ENCODE measurements at places on chromosomes 12 and 14.

- DNase-seq = peak; percentile 47
These were observed 86.9 kb upstream of the TTC7B start for GRCh38 chr14:90903101-90903500.

- DNase-seq = no peak
These were observed 148.2 kb downstream of the KIF21A start for GRCh38 chr12:39294715-39295114.

DNA sequence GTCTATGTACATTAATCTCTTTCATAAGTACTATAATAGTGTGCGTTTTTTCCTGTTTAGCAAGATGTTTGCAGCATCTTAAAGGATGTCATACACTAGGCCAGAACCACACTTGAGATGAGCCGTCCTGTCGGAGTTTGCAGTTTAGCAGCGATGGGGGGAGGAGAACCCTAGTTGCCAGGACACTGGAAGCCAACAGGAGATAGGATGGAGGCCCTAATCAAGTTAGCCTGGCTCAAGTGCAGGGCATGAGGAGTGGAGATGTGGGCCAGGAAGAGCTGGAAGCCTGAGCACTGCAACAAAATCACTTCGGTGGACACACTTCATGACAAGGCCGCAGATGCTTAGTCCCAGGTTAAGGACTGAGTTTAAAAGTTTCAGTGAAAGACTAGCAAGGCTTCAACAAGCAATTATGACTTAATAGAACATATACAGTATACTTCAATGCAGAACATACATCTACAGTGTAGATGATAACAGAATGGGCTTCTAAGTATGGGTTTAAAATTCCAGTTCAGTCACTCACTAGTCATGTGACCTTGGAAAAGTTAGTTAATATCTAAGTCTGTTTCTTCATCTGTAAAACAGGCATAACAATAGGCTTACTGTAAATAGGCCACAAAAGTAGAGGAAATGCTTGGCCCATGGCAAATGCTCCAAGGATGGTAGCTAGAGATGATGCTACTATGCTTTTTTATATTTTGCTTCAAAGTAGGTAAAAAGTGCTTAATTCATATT lies 77.1 kb downstream of the PTPN21 start:
- no peak for DNase-seq

DNA sequence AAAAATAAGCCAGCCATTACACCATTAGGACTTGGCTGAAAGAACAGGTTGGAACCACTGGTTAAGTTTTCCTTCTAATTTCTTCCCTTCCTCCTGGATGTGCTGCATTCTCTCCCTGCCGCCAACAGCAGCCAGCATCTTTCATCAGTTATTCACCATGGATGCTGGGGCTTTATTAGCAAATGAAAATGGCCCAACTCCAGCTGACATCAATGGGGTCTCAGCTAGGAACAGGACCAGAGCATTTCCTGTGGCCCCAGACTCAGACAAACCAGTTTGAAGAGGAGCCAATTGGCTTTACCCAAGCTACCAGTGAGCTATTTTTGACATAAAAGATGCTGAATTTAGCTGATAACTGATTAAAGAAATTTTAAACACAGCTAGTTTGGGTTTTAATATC lies 26.0 kb upstream of the TBX5 start:
- DNase-seq = no peak

- DNase-seq = no peak
These were observed 2.6 kb downstream of the SVOP start for GRCh38 chr12:109018296-109018695.

DNA sequence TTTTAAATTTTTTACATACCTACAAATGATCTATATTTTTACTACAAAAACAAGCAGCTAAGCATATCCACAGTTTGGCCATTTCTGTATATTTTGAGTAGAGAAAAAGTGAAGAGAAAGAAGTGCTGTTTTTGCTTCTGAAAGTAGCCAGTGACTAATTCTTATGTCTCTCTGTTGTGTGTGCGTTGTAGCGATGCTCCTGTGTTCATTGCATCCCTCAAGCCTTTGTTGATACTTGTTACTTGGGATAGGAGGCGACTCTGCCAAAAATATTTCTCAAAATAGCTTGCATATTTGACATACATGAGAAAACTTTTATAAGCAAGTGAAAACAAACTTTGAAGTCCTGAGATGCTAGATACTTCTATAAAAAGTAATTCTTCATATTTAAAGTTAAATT lies 714.1 kb downstream of the FSCB start:
- DNase-seq = no peak

- DNase-seq = no peak
These were observed 128.8 kb downstream of the LMNTD1 start for GRCh38 chr12:25424211-25424731.

DNA sequence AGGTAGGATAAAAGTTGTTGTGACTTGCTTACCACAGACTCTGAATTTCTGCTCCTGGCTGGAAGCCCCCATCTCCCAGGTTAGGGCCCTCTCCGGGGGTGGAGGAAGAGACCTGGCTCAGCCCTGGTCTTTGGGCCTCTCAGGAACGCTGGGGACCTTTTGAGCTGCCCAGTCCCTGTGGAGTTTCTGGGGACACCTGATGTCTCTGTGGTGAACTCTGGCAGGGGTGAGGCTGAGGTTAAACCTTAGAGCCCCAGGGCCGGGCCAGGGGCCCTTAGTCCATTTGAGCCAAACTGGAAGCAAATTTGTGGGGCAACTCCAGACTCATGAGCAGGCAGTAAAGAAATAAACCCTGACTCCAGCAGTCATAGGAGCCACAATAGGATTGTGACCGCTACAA lies 112.1 kb downstream of the ADGRD1 start:
- no peak for DNase-seq

DNA sequence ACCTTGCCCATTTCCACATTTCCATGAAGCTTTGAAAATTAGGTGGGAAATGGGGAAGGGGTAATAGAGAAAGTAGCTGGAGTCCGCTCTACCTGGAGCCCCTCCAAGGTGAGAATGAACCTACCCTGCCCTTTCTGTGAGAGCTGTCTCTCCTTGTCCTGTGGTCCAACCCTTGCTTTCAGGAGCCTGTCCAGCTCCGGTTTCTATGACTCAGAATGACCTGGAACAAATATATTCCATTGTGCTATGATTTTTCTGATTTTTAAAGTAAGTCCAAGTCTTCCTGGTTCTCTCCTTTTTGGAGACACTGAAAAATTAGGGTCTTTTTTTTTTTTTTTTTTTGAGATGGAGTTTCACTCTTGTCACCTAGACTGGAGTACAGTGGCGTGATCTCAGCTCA lies 89.1 kb upstream of the VASH1 start:
- DNase-seq = no peak

All from hematopoietic multipotent progenitor cell treated with erythropoietin and hydrocortisone succinate and interleukin-3 and kit ligand, for 17 days (in vitro differentiated cells).